ENCODE measurements at places on chromosomes 3 and 15.
A peak's percentile ranks its signal among the peaks of the same experiment; 100 is the strongest.

GRCh38 chr3:16788440-16789056, 96.2 kb upstream of the PLCL2 start:
- DNase-seq = no peak

GRCh38 chr3:41836360-41837134, 125.4 kb downstream of the ULK4 start:
- DNase-seq = peak; percentile 20

GRCh38 chr3:182668541-182668940, 124.8 kb upstream of the ATP11B start:
- DNase-seq = no peak

GRCh38 chr3:141242377-141243092, 10.9 kb downstream of the PXYLP1 start:
- no peak for DNase-seq

DNA sequence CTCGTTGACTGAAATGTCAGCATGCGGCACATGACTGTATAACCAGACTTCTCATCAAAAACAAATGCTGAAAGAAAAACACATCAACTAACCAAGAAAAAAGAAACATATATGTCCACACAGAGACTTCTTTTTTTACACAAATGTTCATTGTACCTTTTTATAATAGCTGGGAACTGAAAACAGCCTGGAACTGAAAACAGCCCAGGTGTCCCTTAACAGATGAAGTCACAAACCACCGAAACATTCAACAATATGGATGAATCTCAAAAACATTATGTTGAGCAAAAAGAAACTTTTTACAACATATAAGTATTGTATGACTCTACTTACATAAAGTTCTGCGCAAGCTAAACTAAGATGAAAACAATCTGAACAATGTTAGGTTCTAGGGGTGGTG, 20.6 kb downstream of the UBE3A start:
- no peak for DNase-seq

- no peak for DNase-seq
Measured at GRCh38 chr3:177441813-177442646, 244.7 kb upstream of the TBL1XR1 start.

GRCh38 chr3:61780016-61780415, 218.6 kb downstream of the PTPRG start:
- no peak for DNase-seq
